ENCODE measurements at places on chromosomes 7 and 10.
A peak's percentile ranks its signal among the peaks of the same experiment; 100 is the strongest.

- DNase-seq: no peak
Observed at GRCh38 chr10:69636626-69637605, 6.9 kb downstream of the FAM241B start.

GRCh38 chr7:5361446-5362127 lies 62.0 kb downstream of the TNRC18 start:
- DNase-seq: no peak

DNA sequence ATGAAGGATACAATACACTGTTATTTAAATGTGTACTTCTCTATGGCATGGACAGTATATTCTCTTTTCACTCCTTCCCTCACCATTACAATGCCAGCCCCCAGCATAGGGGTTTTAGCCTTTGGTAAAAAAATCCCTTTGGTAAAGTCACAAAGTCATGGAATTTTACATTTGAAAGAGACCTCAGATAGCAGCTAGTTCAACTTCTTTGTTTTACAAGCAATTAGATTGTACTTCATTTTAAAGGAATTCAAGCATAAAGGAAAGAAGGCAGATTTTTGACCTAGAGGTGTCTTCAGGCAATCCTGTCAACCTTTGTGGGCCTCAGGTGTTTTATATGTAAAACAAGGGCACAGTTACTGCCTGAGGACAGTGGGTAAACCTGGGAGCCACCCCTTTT lies 1188.4 kb upstream of the AUTS2 start:
- no peak for DNase-seq

DNA sequence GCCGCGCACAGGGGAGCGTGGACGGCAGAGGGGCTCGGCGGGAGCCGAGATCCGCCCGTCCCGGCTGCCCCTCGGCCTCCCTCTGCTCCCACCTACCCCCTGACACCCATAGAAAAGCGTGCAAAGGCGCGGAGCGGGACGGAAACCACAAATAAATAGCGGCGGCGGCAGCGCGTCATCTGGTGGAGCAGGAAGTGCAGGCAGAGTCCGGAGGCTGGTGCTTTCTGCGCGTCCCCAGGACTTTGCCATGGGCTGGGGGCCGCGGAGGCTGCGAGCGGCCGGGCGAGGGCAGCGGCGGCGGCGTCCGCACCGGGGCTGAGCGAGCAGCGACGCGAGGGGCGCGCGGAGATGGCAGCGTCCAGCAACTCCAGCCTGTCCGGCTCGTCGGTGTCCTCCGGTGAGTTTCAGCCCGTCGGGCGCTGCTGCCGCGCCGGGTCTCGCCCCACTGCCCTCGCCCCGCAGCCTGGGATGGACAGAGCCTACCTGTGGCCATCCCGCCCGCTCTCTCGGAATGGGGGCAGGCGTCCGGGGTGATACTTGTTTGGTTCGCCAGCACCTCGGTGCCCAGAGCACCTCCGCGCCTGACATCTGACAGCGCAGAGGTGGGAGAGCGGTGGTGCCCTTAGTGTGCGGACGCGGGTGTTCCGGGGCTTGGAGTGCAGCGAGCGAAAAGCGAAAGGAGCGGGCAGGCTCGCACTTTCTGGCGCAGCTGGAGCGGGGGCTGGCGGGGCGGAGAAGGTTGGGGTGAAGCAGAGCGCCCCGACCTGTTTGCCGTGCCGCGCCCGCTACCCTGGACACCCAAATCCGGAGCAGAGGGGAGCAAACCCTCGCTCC lies at the start of gene CHN2:
Gene CHN2, plus strand, starts transcription at position 182 of the 834 bp plus-strand sequence.
- peak; percentile 22 for DNase-seq

DNA sequence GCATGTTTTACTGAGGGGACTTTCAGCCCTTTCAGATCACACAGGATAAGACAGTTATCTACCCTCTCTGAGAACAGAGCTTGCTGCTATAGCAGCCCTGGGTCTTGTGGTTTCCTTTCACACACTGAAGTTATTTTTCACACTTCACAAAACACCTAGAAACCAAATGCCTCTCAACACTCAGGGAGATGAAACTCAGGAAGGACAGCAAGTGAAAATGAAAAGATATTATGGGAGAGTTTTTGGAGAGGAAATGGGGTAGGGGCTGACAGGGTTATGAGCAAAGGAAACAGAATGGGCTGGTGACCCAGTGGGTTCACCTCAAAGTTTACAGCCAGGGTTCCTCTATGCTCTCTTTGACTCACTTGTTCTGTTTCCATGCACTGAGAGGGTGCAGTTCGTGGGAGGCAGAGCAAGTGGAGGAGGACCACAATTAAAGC lies 17.0 kb upstream of the GIMAP2 start:
- DNase-seq: peak; percentile 67

DNA sequence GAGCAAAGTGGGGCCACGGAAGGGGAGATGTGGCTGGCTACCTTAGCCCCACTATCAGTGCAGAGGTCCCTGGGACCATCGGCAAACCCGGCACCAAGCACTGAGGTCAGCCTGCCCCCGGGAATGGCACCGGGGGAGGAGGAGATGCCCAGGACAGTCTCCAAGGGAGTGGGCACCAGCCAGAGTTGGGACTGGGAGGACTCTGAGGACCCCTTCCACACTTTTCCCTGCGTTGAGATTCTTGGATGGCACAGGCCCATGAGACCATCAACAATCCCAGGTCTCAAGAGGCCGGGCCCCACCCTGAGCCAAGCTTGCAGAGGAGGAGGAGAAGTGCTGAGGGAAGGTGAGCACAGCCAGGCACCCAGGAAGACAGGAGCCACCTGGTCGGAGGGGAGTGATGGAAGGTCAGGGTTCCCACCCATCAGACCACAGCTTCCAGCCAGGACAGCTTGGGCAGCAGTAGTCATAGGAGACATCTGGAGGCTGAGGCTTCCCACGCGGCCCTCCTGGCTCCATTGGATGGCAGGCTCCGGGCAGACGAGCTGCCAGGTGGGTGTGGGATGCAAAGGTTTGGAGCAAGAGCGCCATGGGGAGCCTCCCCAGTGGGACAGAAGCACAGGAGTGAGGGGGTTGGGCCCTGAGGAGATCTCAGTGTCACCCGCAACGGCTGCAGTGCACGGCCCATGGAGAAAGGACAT lies 2.6 kb upstream of the OPN4 start:
- no peak for DNase-seq

- DNase-seq: no peak
Observed at GRCh38 chr10:102608487-102608886, 35.8 kb upstream of the TRIM8 start.

- no peak for DNase-seq
Observed at GRCh38 chr7:98315318-98315993, 34.0 kb downstream of the BRI3 start.

DNA sequence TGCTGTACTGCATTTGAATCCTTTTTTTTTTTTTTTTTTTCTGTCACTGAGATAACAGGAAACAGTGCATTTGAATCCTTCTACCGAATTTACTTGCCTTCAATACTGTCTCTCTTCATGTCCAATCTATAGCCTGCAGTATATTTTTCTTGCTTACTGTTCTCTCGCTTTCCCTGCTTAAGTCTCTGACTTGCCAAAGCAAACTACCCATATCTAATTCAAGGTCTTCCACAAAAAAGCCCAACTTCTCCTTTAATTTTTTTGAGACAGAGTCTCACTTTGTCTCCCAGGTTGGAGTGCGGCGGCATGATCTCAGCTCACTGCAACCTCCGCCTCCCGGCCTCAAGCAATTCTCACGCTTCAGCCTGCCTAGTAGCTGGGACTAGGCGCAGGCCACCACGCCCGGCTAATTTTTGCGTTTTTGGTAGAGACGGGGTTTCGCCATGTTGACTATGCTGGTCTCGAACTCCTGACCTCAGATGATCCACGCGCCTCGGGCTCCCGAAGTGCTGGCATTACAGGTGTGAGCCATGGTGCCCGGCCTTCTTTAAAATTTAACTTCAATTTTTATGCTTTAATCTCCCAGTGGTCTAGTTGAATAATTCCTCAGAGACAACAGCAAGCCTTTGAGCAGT lies 882 bp downstream of the PDCD11 start:
- no peak for DNase-seq

GRCh38 chr7:157875230-157876179 lies 538.7 kb downstream of the DNAJB6 start:
- DNase-seq: peak; percentile 52
